ENCODE measurements at places on chromosomes 5 and 9. TPM values are rescaled to one million over a fixed set of nuclear protein-coding genes. Genes with fewer than 3 reads are reported as not detected.

The ADGRD2 gene
- total RNA-seq: 0.31 TPM

The IFNK gene
- not detected for total RNA-seq

The TAF1L gene
- total RNA-seq: 4.8 TPM

The C7 gene
- total RNA-seq: 147 TPM

The CDH10 gene
- total RNA-seq: 0.74 TPM

Measured in testis (tissue), 5 donors.